ENCODE measurements at places on chromosomes 5 and 9.

- DNase-seq, result peak; percentile 38
These were observed 122.1 kb downstream of the SAXO1 start for GRCh38 chr9:18910916-18911315.

GRCh38 chr9:111662576-111663300 is 1.3 kb downstream of the GNG10 start:
- no peak for DNase-seq

DNA sequence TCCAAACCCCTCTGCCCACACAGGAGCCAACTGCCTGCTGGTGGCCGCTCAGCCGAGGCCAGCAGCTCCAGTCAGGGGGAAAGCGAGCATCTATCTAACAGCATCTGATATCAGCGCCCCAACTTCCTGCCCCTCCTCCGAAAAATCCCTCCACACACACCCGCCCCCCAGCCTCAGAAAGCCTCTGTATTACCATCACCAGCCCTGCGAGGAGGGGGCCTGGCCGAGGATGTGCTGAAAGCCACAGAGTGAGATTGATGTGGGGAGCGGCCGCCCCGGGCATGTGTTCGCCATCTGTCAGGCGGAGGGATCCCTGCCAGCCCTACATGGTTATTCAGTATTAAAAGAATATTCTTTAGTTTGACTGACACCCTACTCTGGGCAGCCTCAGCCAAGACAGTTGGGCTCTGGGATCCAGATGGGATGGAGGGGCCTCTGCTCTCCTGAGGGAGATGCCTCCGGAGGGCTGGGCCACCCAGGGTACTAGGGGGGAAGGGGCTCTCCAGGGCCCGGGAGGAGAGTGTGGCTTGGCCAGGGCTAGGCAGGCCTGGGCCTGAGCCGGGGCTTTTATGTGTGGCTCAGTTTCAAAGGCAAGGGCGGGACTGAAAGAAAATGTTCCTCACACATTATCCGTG is 98.0 kb downstream of the HSD17B3 start:
- DNase-seq, result no peak

DNA sequence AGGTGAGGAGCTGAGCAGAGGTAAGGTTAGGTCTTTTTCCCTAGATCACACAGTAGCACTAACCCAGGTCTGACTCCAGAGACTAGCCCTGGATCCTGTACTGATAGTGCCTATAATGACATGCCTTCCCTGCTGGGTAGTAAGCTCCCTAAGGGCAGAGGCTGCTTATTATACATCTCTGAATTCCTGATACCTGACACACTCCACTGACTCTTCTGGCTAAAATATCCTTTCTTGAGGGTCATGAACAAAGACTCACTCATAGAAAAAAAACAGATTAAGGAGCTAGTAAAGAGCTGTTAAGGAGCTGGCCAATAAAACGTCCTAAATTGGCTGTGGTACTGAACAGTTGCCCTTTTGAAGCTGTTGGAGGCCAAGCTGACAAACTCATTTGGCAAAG is 149.0 kb upstream of the ITGA1 start:
- no peak for DNase-seq

- no peak for DNase-seq
These were observed 3.0 kb upstream of the ACER2 start for GRCh38 chr9:19405771-19406170.

GRCh38 chr5:37615184-37615583 is 224.7 kb downstream of the GDNF start:
- DNase-seq, result no peak

- no peak for DNase-seq
These were observed 28.4 kb downstream of the SV2C start for GRCh38 chr5:76111477-76112174.

- no peak for DNase-seq
These were observed 235.8 kb downstream of the ROR2 start for GRCh38 chr9:91714020-91714806.

DNA sequence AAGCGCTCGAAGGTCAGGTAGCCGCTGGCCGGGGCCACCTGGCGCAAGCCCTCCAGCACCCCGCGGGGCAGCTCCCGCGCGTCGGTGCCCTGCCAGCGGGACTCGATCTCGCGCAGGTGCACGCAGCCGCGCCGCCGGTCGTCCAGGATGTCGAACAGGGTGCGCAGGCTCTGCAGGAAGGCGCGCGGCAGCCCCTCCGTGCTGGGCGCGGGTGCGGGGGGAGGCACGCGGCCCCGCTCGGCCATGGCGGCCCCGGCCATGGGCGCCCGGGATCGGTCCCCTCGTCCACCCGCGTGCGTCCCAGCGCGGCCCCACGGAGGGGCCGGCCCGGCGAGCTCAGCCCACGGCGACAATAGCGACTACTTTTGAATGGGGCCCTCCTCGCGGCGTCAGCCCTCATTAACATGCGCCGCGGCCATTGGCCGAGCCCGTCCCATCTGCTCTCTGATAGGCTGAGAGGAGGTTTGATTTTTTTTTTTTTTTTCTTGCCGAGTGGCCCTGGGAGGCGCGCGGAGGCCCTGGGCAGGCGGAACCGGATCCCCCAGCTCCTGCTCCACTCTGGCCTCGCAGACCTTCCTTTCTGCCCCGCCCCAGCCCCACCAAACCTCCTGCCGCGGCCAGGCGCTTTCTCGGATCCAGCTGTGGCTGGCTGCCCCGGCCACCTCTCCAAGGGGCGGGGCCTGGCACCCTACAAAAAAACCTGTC is at the start of gene SAPCD2:
Gene SAPCD2, minus strand, starts transcription at position 357 of the 705 bp plus-strand sequence. Its CDS starts 97 bp downstream, at position 260.
- DNase-seq, result peak; percentile 92

DNA sequence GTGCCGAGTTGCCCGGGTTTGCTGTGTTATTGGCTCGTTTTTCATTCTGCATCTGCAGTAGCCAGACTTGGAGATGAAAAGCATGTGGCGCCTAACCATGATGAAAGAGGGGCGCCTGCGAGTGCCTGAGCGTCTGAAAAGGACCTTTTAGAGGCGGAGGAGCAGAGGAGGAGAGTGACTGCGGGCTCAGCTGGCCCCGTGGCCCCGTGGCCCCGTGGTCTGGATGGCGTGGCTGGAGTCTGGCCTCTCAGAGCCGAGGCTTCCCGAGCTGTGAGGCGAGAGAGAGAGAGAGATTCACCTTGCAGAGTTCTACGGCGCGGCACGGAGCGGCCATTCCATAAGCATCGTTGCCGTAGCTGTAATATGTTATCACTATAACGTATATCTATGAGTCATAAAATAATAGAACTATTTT is 55.3 kb upstream of the RNU6ATAC start:
- DNase-seq, result no peak

DNA sequence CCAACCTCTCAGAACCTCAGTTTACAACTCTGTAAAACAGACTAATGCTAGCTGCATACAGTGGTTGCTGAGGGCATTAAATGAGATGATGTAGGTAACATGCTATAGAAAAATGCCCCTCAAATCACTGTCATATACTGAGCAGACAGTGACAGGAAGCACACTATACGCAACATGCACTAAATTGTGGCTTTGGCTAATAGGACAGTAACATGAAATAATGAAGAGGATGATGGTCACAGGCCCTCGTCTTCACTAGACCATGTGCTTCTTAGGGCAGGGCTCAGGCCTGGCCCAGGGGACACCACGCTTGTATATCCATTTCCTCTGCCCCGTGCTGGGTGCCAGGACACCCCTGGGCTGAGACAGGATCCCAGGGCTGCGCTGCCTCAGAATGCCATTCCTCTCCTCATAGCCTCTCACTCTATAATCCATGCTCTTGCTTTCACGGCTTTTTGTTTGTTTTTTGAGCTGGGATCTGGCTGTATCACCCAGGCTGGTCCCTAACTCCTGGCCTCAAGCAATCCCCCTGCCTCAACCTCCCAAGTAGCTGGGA is 18.9 kb downstream of the CSF1R start:
- DNase-seq, result no peak

DNA sequence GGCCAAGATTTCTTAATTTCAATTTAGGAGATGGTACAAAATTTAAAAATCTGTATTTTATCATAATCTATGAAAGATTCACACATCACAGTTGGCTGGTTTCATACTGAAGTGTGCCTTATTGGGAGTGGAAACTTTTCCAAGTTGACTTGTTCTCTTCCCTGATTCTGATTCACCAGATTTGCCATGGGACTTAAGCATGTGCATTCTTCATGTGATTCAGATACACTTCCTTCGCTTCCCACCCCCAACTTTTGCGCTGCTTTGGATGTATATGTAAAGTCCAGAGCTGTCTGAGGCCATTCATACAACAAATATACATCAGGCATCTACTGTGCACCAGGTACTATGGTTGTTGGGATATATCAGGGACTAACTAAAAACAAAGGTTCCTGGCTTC is 34.4 kb downstream of the CPEB4 start:
- DNase-seq, result no peak

DNA sequence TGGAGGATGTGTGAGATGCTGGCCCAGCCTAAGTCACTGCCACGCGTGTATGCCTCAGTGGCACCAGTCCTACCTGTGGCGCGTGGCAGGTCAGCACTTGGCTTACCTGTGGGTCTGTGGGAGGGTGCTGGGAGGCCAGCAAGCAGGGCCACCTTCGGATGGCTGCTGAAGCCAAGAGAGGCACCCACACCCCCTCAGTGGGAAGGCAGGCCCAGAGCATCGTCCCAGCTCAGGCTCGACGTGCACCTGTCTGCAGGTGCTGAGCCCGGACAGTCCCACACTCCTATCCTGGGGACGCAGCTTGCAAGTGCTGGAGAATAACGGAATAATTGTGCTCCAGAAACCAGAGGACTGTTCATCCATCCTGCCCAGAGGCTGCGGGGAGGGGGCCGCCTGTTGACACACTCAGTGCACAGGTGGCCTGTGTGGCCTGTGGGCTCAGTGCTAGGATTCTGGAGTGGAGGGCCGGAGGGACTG is 24.0 kb downstream of the NKD2 start:
- DNase-seq, result no peak

DNA sequence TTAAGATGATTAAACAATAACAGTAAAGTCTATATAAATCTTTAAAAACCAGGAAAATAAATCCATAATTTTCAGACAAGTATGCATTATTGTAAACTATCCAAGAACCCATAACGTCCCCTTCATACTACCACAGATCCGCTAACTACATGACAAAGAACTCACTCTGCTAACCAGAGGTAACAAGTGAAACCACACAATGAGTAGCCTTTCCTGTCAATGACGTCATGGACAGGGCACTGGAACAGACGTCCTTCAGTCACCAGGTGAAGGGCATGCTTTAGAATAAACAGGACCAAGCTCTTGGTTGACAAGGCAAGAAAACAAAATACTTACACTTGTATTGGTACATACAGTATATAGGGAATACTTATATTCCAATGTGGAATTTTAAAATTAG is 45.2 kb downstream of the RNF130 start:
- no peak for DNase-seq

DNA sequence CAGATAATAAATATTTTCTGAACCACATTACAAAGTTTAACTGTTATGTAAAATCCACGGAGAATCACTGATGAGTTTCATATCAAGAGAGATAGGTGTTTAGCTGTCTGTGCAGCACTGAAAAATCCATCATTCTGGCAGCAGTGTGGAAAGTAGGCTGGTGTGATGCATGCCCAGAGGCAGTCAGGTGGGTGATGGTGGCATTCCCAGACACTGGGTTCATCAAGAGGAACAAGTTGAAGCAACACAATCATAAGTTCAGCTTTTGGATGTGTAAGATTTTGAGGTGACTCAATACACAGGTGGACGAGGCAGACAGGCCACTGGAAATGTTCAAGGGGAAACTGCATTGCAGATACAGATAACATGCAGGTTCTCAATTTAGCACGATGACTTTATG is 11.9 kb downstream of the DNAH5 start:
- no peak for DNase-seq

DNA sequence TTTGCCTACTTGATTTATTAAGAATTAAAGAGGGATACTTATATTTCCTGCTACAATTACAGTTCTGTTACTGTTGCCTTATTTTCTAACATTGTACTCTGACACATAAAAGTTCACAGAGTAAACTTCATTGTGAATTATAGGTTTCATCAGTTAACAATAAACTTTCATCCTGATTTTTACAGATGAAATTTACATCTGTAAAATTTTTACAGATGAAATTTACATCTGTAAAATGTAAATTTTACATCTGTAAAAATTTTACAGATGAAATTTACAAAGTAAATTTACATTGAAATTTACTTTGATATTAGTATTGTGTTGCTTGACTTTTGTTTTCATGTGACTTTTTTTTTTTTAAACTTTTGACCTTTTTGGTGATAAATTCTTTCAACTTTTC is 9.3 kb downstream of the ZBTB43 start:
- DNase-seq, result no peak

DNA sequence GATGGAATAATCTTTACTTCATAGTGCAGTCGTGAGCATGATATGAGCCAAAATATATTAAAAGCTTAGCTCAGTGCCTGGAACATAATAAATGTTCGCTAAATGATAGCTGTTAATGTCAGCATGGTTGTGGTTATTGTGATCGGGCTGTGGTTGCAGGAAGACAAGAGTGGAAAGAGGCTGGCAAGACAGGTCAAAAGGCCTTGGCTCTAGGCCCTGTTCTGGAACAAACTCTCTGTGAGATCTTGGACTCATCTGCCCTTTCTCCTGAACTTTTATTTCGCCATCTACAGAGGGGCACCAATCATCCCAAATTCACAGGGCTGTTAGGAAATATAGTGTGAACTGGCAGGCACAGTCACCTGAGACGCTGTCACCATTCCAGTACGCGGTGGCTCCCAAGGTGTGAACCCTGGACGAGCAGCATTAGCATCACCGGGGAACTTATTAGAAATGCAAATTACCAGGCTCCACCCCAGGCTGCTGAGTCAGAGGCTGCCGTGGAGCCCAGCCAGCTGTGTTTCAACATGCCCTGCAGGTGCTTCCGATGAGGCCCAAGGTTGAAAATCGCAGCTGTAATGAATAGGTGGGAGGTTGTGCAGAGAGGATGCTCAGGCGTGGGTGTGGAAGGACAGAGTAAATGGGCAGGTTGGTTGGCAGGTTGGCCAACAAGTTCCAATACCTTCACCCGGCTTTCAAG is 50.2 kb upstream of the SAP30L start:
- DNase-seq, result no peak

- no peak for DNase-seq
These were observed 7.3 kb downstream of the ENG start for GRCh38 chr9:127847178-127847510.

DNA sequence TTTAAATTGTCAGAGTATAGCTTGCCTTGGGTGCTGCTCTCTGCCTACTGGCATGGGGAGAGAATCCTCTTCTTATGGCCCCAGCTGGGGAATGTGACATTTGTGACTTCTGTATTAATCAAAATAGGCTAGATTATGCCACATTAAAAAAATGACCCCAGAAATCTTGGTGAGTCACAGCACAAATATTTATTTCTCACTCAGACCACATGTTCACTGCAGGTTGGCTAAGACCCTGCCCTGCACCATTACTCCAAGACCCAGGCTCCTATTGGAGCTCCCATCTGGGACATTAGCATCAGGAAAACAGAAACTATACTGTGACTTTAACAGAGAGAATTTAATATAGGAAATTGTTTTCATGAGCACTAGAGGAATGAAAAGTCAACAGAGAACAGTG is 16.6 kb upstream of the WHRN start:
- no peak for DNase-seq

DNA sequence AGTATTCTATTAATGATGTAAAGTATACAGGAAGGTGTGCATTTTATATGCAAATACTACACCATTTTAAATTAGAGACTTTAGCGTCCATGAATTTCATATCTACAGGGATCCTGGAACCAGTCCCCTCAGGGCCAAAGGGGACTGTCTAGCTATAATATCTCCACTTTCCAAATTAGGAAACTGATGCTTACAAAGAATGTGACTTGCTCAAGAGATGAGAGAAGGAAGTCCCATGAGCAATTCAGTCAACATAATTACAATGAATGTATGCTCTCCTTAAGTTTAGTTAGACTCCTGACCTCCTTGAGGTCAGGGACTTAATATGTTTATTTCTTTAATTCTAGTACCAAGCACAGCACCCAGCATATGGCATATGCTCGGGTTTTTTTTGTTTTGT is 23.7 kb downstream of the NIPBL start:
- no peak for DNase-seq

All from osteocyte (in vitro differentiated cells).